ENCODE measurements at places on chromosomes 7 and 10.

- DNase-seq: peak; percentile 75
These were observed 18.8 kb upstream of the INPP5A start for GRCh38 chr10:132518572-132519381.

DNA sequence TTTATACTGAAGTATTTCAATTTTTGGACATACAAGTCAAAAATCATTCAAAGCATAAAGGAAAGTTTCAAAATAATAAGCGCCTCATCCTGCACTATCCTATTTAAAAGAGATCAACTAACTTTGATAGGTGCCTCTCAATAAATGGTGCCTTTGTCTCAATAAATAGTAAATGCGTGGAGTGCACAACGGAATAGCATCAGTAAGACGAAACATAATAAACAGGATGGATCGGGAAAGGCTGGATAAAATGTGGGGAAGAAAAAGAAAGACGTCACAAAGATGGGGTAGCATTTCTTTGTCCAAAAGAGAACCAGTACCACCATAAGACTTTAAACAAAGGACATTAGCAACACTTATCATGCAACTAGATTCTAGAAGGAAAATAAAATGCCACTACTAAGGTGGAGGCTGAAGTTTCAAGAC lies 571 bp upstream of the PRKAR2B start:
- DNase-seq: no peak

- DNase-seq: peak; percentile 88
These were observed 7.8 kb downstream of the HPS6 start for GRCh38 chr10:102072673-102073527.

- no peak for DNase-seq
These were observed 36.6 kb downstream of the SIRT1 start for GRCh38 chr10:67921065-67921464.

DNA sequence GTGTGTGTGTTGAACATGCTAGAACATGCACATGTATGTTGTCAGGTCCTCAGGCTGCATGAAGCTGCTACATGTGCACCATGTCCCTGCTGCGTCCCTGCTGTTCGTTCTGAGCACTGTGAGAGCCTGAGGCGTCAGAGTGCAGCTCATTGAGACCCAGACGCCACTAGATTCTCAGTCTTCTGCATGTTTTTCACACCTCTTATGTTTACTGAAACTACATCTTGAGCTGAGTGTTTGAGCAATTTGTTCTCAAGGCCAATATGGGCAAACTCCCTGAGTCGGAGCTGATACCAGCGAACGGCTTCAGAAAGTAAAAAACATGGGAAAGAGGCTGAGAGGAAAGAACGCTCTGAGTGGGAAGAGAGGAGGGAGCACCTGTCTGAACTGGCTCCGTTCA lies 350.4 kb downstream of the PAXIP1 start:
- DNase-seq: no peak

DNA sequence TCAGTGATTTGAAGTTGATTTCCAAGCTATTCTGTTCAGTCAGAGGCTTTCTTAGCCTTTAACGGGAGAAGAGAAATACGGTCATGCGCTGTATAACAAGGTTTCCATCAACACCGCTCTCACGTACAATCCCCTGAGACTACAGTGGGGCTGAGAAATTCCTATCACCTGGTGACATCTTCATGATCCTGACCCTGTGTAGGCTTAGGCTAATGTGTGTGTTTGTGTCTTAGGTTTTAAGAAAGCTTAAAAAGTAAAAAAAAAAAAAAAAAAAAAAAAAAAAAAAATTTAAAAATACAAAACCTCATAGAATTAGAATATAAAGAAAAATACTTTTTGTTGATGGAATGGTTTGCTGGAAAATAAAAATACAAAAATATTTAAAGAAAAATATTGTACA lies 1.8 kb downstream of the ZNF862 start:
- no peak for DNase-seq

- no peak for DNase-seq
These were observed 76.9 kb upstream of the LANCL2 start for GRCh38 chr7:55288070-55288824.

- DNase-seq: no peak
These were observed 22.4 kb upstream of the ODAD2 start for GRCh38 chr10:28020993-28021982.

GRCh38 chr10:59303018-59303417 lies 59.3 kb downstream of the FAM13C start:
- DNase-seq: no peak

- peak; percentile 92 for DNase-seq
These were observed 17.3 kb downstream of the MLXIPL start for GRCh38 chr7:73606801-73607691.

DNA sequence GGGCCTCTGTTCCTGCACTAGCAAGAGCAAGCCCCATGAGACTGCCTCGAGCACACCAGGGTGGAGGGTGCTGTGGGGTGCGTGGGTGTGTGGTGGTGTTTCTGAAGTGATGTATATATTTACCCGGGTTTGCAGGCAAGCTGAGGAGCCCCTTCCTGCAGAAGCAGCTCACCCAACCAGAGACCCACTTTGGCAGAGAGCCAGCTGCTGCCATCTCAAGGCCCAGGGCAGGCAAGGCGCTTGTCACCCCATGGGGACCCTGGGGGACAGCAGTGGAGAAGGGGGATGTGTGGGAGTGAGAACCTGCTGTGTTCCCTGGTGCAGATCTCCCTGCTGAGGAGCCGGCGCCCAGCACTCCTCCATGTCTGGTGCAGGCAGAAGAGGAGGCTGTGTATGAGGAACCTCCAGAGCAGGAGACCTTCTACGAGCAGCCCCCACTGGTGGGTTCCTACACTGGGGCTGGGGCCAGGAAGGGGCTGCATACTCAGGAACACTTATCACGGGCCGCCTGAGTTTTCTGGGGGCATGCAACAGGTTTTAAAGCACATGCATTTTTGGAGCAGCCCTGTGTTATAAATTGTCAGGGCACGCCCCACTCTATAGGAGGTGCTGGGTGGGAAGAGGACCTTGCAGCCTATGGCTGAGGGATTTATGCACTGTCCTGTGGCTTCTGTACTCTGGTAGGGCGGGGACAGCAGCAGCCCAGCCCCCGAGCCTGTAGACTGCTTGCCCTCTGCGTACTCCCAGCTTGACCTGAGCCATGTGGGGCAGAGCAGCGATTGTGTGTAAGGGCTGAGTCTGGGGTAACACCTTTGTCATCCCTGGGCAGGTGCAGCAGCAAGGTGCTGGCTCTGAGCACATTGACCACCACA lies 5.9 kb downstream of the PGAM2 start:
- peak; percentile 78 for DNase-seq

DNA sequence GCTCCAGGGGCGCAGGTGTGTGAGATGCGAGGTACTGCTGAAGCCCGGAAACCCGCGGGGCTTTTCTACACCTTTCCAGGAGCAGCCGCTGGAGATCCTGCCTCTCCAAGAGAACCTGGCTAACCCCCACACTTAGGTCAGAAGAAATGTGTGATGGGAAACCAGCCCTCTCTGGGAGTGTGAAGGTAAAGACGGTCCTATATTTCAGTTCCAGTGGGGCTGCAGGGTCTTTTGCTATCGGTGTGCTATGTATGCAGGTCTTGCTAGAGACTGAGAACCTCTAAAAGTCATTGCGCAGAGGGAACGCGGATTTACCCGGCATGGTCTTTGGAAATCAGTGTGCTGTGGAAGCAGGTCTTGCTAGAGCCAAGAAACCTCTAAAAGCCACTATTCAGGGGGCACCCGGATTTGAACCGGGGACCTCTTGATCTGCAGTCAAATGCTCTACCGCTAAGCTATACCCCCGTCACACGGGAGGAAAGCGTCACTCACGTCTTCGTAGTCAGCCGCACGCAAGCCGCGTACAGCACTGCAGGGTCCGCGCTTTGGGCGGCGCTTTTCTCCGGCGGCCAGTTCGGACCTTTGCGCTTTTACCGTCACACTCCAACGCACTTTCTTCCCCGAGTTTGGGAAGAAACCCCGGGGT lies 46.0 kb downstream of the ZNF777 start:
- peak; percentile 58 for DNase-seq

- DNase-seq: no peak
These were observed 3.8 kb downstream of the PTER start for GRCh38 chr10:16440396-16441133.

DNA sequence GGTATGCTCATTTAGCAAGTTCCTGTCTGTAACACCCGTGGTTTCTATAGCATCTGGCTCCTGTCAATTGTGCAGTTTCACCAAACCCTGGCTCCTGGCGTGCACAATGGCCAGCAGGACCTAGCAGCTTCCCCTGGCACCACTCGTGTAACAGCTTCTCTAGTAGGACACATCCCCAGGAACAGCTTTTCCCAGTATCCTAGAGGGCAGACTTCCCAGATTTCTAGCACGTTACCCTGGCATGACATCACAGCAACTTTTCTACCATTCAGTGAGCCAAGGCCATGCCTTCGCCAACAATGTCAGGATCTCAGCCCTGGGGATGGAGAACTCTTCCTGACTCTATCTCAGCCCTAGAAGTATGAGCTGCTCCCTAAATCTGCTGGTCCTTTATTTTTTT lies 6.5 kb downstream of the YME1L1 start:
- no peak for DNase-seq

GRCh38 chr10:33376976-33377657 lies 42.6 kb upstream of the NRP1 start:
- DNase-seq: no peak

GRCh38 chr10:560314-560992 lies 129.0 kb downstream of the DIP2C start:
- DNase-seq: no peak

DNA sequence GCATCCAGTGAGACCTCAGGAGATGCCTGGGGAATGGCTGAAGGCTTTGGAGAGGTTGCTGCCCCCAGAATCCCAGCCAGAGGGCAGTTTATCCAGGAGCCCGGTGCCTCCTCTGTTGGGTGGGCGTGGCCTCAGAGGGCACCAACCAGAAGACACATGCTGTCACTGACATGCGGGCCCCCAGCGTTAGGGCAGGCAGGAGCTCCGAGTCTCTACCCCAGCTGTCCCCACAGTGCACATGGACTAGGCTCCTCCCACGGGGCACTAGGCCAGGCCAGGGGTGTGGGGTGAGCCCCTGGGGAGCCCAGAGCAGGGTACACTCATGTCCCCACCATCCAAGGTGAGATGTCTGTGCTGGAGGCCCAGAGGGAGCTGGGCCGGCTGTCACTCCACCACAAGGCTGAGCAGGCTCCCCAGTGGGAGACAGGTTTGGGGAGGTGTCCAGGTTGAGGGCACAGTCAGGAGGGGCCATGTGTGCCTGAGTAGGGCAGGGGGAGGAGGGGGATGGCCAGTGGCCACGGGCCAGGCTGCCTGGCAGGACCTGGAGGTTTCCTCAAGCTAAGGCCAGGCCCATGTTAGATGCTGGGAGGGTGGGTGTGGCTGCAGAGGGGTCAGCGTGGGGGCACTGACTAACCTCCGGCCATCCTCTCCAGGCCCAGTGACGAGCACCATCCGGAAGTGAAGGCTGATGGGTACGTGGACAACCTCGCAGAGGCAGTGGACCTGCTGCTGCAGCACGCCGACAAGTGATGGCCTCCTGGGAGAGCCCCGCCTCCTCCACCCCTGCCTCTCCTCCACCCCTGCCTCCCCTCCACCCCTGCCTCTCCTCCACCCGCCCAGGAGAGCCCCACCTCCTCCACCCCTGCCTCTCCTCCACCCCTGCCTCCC lies 131.3 kb downstream of the FAM53B start:
- DNase-seq: no peak

DNA sequence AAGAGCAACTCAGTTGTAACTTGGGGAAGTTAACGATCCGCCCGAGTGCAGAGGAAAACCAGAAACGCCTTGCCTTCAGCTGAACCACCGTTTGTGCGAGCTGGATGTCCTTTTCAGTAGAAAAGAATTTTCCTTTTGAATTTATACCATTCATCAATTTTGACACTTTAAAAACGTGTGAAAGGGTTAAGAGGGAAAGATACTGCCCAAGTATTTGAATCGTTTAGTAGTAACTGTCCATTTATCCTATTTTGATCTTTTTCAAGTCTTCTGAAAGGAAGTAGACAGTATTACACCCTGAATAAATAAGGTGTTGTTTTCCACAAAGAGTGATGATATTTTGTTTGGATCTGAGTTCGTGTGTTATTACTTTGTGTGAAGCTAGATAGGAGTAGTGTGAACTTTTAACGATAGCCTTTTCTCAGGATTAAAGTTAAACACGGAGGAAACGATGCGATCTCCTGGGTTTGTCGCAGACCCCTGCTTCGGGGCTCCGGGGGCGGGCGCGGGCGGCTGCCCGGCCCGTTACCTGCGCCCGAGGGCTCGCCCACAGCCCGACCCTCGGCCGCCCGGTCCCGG lies 830 bp upstream of the BMI1 start:
- DNase-seq: peak; percentile 68

GRCh38 chr10:110547139-110547761 lies 20.2 kb upstream of the SMC3 start:
- DNase-seq: no peak

GRCh38 chr10:126036515-126036914 lies 140.2 kb downstream of the FANK1 start:
- no peak for DNase-seq

DNA sequence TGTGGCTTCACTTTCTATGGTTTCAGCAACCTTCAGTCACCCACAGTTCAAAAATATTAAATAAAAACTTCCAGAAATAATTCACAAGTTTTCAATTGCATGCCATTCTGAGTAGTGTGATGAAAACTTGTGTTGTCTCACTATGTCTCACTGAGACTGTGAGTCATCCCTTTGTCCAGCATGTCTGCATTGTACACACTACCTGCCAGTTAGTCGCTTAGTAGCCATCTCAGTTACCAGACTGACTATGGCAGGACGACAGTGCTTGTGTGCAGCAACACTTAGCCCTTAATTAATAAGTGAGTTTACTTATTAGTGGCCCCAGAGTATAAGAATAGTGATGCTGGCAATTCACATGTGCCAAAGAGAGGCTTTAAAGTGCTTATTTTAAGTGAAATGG lies 22.5 kb downstream of the CCDC186 start:
- DNase-seq: no peak

DNA sequence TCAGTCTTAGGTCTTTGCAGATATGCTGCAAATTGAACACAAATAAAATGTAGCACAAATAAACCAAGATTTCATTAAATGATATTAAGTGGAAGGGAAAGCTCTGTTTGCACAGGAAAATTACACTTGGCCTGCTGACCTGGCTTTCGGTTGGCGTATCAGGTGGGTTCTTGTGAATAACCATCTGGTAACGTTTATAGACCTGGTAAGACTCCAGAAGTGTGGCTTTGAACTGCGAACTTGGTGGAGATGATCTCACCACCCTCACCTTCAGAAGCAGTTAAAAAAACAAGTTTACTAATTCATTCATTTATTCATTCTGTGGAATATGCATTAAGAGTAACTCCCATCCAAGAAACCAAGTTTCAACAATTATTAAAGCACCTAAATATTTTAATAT lies 28.1 kb downstream of the ATE1 start:
- no peak for DNase-seq

GRCh38 chr10:92692697-92693533 lies 3.2 kb downstream of the HHEX start:
- DNase-seq: no peak

- DNase-seq: peak; percentile 92
These were observed 31.3 kb upstream of the GALNT11 start for GRCh38 chr7:151993977-151994676.

Measured in posterior cingulate gyrus (tissue), 11 donors.